ENCODE measurements at places on chromosomes 7 and 10.

- DNase-seq, result no peak
Measured at GRCh38 chr10:60948851-60949250, 4.9 kb upstream of the RHOBTB1 start.

DNA sequence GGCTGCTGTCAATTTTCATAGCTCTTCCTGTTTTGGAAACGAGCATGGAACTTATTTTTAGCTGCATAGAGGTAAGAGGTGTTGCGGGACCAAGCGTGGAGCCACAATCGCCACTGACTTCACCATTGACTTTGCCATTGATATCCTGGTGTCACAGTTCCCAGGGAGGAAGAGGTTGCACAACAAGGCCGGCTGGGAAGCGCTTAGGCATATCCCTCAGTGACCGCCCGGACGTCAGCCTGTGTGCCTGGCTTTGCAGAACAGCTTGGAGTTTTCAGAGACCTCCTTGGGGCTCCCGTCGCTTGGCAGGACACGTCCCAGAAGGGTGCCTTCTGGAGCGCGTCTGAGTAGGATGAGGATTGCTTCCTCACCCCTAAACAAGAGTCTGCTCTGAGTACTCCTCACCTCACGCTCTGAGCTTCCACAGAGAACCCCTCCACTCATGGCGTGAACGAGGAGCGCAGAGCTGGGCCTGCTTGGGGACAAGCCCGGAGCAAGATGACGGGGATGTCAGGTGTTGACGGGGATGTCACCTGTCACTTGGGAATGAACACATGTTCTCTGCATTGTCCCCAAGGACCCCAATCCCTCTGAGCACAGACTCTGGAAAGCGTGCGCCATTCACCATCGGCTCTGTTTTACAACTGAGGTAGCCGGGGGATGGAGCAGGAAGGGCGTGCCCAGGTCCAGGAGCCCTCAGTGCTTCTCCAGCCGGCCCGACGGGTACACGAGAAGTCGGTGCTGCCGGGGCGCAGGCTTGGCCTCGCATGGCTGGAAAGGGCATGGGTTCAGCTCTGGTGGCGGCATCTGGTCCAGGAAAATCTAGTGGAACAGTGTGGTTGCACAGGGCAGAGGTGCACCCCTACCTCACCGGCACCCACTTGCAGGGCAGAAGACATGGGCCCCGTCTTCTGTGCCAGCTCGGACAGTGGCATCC is 192.3 kb upstream of the SHH start:
- DNase-seq, result no peak

- peak; percentile 17 for DNase-seq
Measured at GRCh38 chr10:89206402-89207180, 526 bp downstream of the CH25H start.

DNA sequence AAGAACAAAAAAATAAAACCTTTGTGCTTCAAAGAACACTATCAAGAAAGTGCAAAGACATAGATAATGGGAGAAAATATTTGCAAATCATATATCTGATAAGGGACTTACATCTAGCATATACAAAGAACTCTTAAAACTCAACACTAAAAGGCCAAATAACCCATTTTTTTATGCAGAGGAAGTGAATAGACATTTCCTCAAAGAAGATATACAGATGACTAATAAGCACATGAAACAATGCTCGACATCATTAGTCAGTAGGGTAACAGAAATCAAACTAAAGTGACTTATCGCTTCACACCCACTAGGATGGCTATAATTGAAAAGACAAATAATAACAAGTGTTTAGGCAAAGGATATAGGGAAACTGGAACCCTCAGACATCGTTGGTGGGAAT is 78.0 kb downstream of the MALSU1 start:
- DNase-seq, result no peak

DNA sequence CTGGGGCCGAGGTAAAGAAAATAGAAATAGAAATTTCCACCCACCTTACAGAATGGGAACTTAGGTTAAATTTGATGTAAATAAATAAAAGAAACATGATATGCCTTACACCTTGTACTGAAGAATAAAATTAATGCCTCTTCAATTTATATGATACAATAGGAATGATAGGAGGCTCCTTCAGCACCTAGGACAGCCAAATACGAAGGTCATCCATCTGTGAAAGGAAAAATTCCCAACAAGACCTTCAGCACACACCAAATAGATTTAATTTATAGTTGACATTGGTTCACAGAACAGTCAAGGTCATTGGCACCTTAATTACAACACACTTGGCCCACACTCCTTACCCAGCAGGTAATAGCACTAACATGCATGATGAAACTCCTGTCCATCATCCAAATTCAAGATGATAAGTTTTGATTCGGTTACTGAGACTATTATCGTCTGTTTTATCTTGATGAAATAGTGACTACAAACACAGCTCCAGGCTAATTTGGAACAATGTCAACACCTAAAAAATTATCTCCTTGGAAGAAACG is 250.9 kb downstream of the SNX13 start:
- DNase-seq, result no peak
